Neural progenitor cell (in vitro differentiated cells): ENCODE measurements at places on chromosomes 11 and 22.

GRCh38 chr11:15484398-15484797 lies 369.7 kb downstream of the INSC start:
- H3K4me1 ChIP-seq = no peaks in the 10 kb centered on the region
- no peak for DNase-seq
- no peaks in the 10 kb centered on the region for H3K36me3 ChIP-seq
- no peaks in the 10 kb centered on the region for H3K27me3 ChIP-seq
- H3K4me3 ChIP-seq = no peak overlapping the region

- no peaks in the 10 kb centered on the region for H3K27me3 ChIP-seq
- no peak overlapping the region for H3K4me3 ChIP-seq
- peaks cover 14% of the 10 kb centered on the region for H3K36me3 ChIP-seq
Measured at GRCh38 chr11:35515224-35515623, 10.2 kb downstream of the PAMR1 start.

DNA sequence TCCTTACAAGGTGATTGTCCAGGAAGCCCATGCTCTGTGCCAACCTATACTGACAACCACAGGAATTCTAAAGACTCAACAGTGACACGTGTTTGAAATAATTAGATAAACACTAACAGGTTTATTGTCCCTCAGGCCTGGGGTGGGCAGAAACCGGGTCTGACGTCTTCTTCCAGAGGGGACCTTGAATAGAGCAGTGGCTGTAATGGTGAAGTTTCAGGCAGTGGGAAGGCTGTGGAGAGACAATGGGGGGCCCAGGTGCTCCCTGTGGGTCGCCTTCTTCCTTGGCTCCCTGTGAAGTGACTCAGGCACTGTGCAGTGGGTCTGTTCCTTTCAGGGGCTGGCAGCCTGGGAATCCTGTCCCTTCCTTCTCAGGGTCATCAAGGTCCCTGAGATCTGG lies 54.6 kb downstream of the OTOG start:
- H3K27me3 ChIP-seq = peaks cover 22% of the 10 kb centered on the region
- H3K36me3 ChIP-seq = no peaks in the 10 kb centered on the region
- no peak overlapping the region for H3K27ac ChIP-seq
- peaks cover 11% of the 10 kb centered on the region for H3K4me1 ChIP-seq
- H3K4me3 ChIP-seq = no peak overlapping the region

- DNase-seq = no peak
- no peak overlapping the region for H3K4me3 ChIP-seq
- no peaks in the 10 kb centered on the region for H3K36me3 ChIP-seq
- no peak overlapping the region for H3K27ac ChIP-seq
Measured at GRCh38 chr11:1844221-1845094, 5.7 kb downstream of the TNNI2 start.

DNA sequence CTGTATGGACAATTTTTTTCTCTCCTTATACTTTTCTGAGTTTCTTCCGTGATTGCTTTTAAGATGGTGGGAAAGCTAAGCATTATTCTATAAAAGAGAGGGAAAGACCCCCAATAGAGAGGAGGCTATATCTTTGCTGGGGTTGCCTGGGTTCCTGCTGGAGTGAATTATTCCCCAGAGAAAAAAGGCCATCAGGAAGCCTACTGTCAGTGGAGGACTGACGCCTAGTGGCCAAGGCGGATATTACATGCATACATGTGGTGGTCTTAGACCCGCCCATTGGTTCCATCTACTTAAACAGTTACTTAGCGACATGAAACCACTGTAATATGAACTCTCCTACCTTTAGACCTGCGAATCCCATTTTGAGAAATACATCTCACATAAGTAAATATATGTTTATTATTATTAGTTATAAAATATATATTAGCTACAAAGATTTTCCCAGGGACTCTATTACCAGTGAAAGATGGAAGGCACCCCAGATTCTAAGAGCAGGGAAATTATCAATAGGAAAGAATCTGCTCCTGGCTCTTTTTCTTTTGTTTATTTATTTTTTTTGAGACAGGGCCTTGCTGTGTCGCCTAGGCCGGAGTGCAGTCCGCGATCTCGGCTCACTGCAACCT lies 15.7 kb upstream of the PGA3 start:
- no peak overlapping the region for H3K4me3 ChIP-seq
- peak; percentile 90 for DNase-seq
- no peaks in the 10 kb centered on the region for H3K4me1 ChIP-seq
- H3K27me3 ChIP-seq = no peaks in the 10 kb centered on the region
- H3K27ac ChIP-seq = no peak overlapping the region
- H3K36me3 ChIP-seq = no peaks in the 10 kb centered on the region

GRCh38 chr11:19398772-19399527 lies 158.2 kb upstream of the E2F8 start:
- H3K4me3 ChIP-seq = no peak overlapping the region
- peaks cover 6% of the 10 kb centered on the region for H3K4me1 ChIP-seq
- H3K36me3 ChIP-seq = no peaks in the 10 kb centered on the region
- H3K27ac ChIP-seq = no peak overlapping the region

GRCh38 chr11:35360055-35360530 lies 59.3 kb downstream of the SLC1A2 start:
- DNase-seq = no peak
- H3K27ac ChIP-seq = no peak overlapping the region
- no peaks in the 10 kb centered on the region for H3K4me1 ChIP-seq
- no peaks in the 10 kb centered on the region for H3K36me3 ChIP-seq
- H3K4me3 ChIP-seq = no peak overlapping the region
- no peaks in the 10 kb centered on the region for H3K27me3 ChIP-seq

GRCh38 chr11:1573077-1573902 lies 1.2 kb upstream of the DUSP8 start:
- no peak overlapping the region for H3K27ac ChIP-seq
- H3K27me3 ChIP-seq = peaks cover 93% of the 10 kb centered on the region
- H3K36me3 ChIP-seq = no peaks in the 10 kb centered on the region

DNA sequence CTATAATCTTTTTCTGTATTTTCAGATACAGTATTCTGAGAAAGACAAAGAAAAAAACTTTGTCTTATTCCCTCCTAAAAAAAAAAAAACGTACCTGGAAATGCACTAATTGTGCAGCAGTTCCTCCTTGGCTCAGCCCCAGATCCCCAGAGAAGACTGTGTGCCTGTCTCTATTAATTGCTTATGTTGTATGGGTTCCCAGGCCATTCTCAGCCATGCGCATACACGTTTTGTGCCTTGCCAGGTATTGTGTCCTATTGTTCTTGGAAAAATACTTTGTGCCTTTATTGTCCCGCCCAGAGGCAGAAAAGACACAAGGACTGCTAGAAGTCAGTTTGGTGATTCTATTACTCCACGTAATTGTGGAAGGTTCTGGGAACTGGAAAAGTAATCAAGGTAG lies 91.2 kb downstream of the PIWIL4 start:
- H3K4me3 ChIP-seq = no peak overlapping the region
- H3K27me3 ChIP-seq = no peaks in the 10 kb centered on the region
- H3K27ac ChIP-seq = no peak overlapping the region
- no peak for DNase-seq

DNA sequence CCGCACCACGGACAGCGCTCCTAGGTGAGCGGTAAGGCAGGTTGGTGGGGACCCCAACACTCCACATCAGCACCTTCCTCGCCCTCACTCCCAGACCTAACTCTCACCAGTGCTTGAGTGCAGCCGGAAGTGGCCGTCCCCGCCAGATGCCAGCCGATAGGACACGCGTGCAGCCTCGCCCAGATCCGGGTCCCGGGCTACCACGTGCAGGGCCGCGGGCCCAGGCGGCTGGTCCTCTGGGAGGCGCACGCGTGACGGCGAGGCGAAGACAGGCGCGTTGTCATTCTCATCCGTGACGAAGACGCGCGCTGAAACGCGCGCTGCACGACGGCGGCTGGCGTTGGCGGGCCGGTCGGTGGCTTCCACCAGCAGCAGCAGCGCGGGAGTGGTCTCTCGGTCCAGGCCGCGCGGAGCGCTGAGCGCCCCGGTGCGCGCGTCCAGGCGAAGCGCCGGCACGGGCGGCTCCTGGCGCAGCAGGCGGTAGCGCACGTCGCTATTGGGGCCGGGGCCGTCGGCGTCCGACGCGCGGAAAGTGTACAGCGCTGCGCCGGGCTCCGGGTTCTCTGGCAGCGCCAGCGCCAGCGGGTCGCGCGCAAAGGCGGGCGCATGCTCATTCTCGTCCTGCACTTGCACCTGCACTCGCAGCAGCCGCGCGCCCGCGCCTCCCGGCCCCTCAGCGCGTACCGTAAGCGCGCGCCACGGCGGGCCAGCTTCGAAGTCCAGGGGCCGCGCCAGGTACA lies 10.8 kb upstream of the TPP1 start:
- DNase-seq = peak; percentile 84
- H3K27ac ChIP-seq = no peak overlapping the region
- no peaks in the 10 kb centered on the region for H3K36me3 ChIP-seq
- H3K27me3 ChIP-seq = peaks cover 40% of the 10 kb centered on the region
- peaks cover 3% of the 10 kb centered on the region for H3K4me1 ChIP-seq
- H3K4me3 ChIP-seq = peak overlapping the region; percentile 51

DNA sequence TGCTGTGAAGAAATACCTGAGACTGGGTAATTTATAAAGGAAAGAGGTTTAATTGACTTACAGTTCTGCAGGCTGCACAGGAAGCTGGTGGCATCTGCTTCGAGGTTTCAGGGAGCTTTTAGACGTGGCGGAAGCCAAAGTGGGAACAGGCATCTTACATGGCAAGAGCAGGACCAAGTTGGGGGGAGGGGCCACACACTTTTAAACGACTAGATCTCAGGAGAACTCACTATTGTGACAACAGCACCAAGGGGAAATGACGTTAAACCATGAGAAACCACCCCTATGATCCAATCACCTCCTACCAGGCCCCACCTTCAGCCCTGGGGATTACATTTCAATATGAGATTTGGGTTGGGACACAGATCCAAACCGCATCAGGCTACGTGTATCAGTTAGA lies 11.1 kb upstream of the SCGB1D4 start:
- H3K27me3 ChIP-seq = no peaks in the 10 kb centered on the region
- DNase-seq = no peak
- no peaks in the 10 kb centered on the region for H3K36me3 ChIP-seq
- H3K4me1 ChIP-seq = no peaks in the 10 kb centered on the region

DNA sequence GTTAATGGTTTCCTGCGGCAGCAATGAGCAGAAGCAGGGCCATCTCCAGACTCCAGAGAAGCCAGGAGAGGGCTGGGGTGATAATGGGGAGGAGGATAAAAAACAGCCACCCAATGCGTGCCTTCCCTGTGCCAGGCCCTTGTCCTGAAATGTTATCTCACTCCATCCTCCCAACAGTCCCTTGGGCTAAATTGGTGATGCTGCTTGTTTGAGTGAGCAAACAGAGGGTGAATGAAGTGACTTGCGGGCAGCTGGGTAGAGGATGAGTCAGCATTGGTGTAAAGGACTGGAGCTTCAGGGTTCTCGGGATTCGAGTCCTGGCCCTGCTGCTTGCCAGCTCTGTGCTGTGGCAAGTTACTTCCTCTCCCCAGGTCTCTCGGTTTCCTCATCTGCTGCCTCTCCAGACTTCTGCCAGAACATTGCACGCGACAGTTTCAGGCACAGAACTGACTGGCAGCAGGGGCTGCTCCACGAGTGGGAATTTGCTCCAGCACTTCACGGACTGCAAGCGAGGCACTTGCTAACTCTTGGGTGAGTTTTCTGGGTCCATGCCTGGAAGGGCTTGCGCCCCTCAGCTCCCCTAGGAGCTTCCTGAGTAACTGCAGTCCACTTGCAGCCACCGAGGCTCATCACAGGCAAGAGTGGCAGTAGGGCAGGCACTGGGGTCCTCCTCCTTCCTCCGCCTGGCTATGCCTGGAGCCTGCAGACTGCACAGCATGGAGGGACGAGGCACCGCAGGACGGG lies at the start of gene P2RY6:
Gene P2RY6, plus strand, starts transcription at position 403 of the 744 bp plus-strand sequence. CDS start 24,181 bp downstream, outside the sequence.
- no peak within 1 kb of the TSS for H3K27ac ChIP-seq
- H3K27me3 ChIP-seq = no peaks in the 10 kb centered on the region
- no peak for DNase-seq
- no peaks in the 10 kb centered on the region for H3K36me3 ChIP-seq
- H3K4me3 ChIP-seq = no peak within 1 kb of the TSS
- peaks cover 8% of the 10 kb centered on the region for H3K4me1 ChIP-seq

DNA sequence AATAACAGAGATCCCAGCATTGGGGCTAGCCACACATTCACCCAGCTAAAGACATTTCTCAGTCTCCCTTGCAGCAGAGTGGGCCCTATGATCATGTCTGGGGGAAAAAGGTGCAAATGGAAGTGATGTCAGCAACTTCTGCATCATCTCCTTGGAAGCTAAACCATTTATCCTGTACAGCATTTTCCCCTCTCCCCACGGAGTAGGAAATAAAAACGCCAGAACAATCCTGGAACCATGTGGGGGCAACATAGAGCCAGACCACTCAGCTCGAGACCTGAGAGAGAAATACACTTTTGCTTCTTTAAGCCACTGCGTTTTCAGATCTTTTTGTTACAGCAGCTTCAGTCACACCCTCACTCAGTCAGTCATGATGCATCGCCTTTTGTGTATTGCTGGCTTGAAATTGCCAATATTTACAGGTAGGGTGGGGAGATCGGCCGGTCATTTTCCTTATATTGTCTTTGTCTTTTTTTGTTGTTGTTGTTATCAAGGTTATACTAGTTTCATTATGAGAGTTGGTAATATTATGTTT lies 9.1 kb upstream of the RAC2 start:
- H3K4me1 ChIP-seq = no peaks in the 10 kb centered on the region
- H3K4me3 ChIP-seq = no peak overlapping the region
- H3K27me3 ChIP-seq = no peaks in the 10 kb centered on the region
- DNase-seq = no peak
- H3K36me3 ChIP-seq = no peaks in the 10 kb centered on the region
- H3K27ac ChIP-seq = no peak overlapping the region

DNA sequence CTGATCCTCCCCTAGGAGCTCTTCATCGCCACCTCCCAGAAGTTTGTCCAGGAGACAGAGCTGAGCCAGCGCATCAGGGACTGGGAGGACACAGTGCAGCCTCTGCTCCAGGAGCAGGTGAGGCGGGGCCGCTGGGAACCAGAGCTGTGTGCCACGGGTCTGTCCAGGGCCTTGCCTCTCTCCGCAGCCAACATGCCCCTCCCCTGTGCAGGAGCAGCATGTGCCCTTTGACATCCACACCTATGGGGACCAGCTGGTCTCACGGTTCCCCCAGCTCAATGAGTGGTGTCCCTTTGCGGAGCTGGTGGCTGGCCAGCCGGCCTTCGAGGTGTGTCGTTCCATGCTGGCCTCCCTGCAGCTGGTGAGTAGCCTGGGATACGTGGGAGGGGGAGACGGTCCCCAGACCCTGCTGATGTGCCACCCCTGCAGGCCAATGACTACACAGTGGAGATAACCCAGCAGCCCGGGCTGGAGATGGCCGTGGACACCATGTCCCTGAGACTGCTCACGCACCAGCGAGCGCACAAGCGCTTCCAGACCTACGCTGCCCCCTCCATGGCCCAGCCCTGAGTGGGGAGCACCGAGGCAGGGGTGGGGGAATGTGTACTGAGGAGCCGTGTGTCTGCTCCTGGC lies 2.5 kb downstream of the SCO2 start:
- DNase-seq = no peak
- no peak overlapping the region for H3K4me3 ChIP-seq
- H3K36me3 ChIP-seq = no peaks in the 10 kb centered on the region
- peaks cover 7% of the 10 kb centered on the region for H3K4me1 ChIP-seq
